ENCODE measurements at places on chromosomes 12 and 14. TPM values are rescaled to one million over a fixed set of nuclear protein-coding genes. Genes with fewer than 3 reads are reported as not detected.

Gene LRIG3
- polyA plus RNA-seq: 12.5 TPM

Gene TAS2R19
- polyA plus RNA-seq: 1.6 TPM

Gene HOXC11
- 0.21 TPM for polyA plus RNA-seq

Gene ACVRL1
- 8.9 TPM for polyA plus RNA-seq

DNA sequence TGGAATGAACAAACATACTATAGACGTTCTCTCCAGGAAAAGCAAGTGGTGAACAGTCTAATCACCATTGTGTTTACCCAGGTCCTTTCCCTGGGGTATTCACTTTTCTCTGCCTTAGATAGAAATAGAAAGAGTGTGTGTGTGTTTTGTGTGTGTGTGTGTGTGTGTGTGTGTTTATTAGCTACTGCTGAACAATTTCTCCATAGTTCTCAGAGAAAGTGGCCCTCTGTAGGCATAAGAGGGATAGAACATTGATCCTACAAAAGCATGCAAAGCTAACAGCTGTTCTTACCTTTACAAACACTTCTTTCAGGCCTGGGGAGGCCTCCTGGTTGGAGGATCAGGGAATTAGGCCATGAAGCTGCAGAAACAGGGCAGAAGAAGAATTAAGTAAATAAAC lies 665.7 kb upstream of the TBX3 start:
- DNase-seq: no peak

- DNase-seq: no peak
Observed at GRCh38 chr12:83896416-83896815, 1016.2 kb downstream of the SLC6A15 start.

DNA sequence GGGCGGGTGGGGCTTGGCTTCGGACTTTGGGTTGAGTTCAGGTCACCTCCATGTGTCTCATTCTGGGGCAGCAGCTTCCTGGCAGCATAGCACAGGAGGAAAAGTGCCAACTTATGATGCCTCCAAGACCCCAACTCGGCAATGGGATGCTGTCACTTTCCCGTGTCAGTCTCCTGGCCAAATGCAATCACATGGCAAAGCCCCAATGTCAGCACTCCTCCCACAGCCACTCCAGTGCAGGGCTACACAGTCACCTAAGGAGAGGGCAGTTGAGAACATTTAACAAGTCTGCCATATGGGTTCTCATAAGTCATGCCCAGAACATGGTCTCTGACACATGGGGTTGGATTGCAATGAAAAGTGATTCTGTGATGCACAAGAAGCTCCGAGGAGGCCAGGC lies 26.7 kb downstream of the ELK3 start:
- no peak for DNase-seq

DNA sequence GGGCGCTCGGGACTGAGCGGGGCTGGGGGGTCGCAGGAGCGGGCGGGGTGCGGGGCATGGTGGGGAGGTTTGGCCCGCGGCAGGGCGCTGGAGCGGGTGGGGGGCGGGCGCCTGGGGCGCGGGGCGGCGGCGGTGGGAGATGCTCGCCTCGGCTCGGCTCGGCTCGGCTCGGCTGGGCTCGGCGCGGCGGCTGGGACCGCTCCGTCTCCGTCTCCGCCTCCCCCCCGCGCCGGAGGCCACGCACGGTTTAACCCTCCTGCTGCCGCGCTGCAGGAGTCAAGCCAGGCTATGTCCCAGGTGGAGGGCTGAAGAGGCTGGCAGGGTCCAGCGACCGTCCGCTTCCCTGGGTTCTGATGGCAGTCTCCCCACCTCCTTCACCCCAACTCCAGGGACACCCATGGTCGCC lies at the start of gene PIANP:
PIANP (minus strand) TSS at position 170 of the 406 bp plus-strand sequence. CDS start 2,754 bp downstream, outside the sequence.
- DNase-seq: no peak

GRCh38 chr14:23492618-23493272 lies 23.2 kb downstream of the NGDN start:
- DNase-seq: no peak

GRCh38 chr14:101113108-101113612 lies 209.6 kb upstream of the RTL1 start:
- no peak for DNase-seq

GRCh38 chr12:87120440-87120839 lies 864.2 kb upstream of the MGAT4C start:
- DNase-seq: no peak

- DNase-seq: no peak
Observed at GRCh38 chr12:39958377-39958776, 147.5 kb downstream of the SLC2A13 start.

DNA sequence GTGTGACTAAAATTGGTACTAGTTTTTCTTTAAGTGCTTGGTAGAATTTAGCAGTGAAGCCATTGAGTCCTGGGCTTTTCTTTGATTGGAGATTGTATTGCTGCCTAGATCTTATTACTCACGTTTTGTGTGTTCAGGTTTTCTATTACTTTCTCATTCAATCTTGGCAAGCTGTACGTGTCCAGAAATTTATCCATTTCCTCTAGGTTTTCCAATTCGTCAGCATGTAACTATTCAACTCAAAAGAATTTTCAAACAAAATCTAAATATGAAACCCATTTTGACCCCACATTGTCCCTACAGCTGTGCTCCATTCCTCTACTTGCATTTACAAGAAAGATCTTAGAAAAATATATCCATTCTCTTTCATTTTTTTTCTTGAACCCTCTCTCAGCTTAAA lies 1613.4 kb upstream of the SEL1L start:
- DNase-seq: no peak

DNA sequence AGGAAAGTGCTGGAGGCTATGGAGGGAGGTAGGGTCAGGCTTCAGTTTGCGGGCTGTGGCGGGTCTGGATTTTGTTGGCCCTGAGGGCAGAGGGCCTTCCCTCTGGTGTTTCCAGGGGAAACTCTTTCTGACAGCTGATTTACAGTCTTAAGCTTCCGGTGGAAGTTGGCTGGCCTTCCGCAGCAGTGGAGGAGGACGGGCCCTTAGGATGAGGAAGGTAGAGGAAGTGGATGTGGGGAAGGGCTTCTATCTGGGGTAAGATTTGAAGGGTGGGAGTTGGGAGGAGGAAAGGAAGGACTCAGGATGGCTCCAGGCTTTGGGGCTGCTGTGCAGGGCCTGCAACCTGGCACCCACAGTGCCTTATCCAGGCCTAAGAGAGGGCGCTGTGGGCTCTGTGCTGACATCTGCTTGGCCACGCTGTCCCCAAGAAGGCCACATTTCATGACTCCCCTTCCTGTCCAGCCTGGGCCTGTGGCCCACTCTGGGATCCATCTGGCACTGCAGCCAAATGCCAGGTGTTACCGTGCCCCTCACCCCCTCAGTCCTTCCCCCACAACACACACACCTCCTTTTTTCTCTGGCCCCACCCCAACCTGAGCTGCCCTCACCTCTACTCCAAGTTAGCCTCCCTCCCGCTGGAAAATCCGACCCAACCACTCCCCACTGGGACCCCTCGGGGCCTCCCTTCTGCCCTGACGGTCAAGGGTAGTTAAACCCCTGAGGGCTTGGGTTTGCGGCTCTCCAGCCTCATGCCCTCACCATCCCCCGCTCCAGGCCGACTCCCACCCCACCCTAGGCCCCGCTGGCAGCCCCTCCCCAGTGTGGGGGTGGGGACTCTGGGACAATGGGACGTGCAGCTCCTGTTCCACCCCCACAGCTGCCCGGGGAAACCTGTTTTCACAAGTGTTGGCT lies 7.7 kb upstream of the PPP1R13B start:
- no peak for DNase-seq

GRCh38 chr12:11969437-11970154 lies 101.1 kb upstream of the BCL2L14 start:
- no peak for DNase-seq
